ENCODE measurements at places on chromosomes 1 and 21. TPM values are rescaled to one million over a fixed set of nuclear protein-coding genes. Genes with fewer than 3 reads are reported as not detected.
A peak's percentile ranks its signal among the peaks of the same experiment; 100 is the strongest.

Gene NECTIN4
- polyA plus RNA-seq: 4.0 TPM

DNA sequence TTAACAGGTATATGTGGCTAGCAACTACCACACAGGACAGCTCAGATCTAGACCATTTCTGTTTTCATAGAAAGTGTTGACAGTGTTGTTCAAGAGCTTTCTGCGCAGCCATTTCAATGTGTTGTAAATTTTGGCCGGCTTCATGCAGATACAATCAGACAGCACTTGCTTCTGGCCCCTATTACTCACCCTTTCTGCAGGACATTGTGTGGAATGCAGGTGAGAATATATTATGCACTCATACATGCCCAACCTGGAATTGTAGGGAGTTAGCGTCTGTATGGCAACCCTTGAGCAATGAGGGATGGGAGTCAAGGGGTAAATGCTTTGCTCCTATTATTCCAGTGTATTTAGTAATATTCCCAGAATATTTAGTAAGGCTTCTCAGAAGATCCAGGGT is 180.9 kb upstream of the PLXNA2 start:
- DNase-seq: no peak

DNA sequence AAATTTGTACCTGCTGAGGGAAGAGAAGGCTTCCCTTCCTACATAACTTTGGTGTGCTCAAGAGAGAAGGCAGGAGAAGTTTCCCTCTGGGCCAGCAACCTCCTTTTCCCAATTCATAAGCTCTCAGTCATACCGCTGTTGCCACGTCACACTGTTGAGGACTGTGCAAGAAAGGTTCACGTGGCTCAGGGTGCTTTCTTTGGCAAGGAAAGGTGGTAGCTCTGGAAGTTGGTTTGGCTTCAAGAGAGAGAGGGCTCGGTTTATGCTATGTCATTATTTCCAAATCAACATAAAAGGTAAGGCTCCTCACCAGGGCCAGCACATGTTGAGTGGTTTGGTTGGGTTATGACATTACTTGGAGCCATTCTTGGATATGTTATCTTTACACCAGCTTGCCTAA is 77.3 kb downstream of the TNFSF18 start:
- DNase-seq: no peak

GRCh38 chr1:1306661-1307260 is 969 bp downstream of the ACAP3 start:
- no peak for DNase-seq

Gene HIVEP3
- 4.0 TPM for polyA plus RNA-seq

Gene SLC44A5
- 16.4 TPM for polyA plus RNA-seq

GRCh38 chr1:92536211-92536979 is 49.7 kb upstream of the GFI1 start:
- DNase-seq: no peak

Gene GNAT2
- polyA plus RNA-seq: not detected

DNA sequence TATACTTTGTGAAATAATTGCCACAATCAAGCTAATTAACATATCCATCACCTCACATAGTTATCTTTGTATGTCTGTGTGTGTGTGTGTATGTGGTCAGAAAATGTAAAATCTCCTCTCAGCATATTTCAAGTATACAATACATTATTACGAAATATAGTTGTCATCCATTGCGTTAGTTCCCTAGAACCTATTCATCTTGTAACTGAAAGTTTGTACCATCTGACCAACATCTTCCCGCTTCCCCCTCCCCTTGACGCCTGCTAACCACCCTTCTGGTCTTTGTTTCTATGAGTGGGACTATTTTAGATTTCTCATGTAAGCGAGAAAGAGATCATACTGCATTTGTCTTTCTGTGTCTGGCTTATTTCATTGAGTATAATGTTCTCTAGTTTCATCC is 455.3 kb downstream of the KCNT2 start:
- no peak for DNase-seq

Gene OR2L2
- 0.13 TPM for polyA plus RNA-seq

- no peak for DNase-seq
Measured at GRCh38 chr1:60866917-60867531, 215.3 kb upstream of the NFIA start.

DNA sequence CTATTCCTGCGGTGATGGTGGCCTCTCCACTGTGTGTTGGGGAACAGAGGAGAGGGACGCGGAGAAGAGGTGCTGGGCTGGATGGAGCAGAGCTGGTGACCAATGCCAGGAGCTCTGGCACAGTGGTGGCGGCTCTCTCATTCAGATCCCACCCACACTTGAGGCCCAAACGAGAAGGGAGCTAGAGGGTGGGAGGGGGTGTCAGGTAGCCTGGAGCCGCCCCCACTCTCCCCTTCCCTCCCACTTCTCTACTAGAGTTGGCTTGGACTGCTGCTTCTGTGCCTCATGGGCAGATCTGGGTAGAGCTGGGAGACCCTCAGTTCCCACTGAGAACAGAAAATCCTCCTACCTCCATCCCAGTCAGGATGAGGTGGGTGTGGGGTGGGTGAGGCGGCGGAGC is 3.5 kb downstream of the TTC39A start:
- no peak for DNase-seq

GRCh38 chr21:40636026-40636425 is 210.9 kb downstream of the DSCAM start:
- DNase-seq: no peak

DNA sequence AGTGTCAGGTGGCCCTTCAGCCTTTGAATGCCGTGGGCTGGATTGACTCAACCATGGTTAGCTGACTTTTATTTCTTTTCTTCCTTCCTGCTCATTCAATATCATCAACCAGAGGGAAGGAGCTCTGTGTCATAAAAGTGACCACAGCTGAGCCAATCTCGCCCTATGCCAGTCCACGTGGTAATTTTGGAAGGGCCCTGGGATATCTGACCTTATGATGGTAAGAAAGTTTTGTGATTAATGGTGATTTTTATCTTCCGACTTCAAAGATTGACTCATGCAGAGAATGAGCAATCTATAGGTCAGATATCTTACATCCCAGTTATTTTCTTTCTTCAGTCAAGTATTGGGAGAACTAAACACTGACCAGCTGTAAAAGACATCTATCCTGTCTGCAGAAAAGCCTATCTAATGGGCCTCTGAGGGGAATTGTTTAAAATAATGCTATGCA is 170.3 kb downstream of the ZC3H11B start:
- DNase-seq: no peak

DNA sequence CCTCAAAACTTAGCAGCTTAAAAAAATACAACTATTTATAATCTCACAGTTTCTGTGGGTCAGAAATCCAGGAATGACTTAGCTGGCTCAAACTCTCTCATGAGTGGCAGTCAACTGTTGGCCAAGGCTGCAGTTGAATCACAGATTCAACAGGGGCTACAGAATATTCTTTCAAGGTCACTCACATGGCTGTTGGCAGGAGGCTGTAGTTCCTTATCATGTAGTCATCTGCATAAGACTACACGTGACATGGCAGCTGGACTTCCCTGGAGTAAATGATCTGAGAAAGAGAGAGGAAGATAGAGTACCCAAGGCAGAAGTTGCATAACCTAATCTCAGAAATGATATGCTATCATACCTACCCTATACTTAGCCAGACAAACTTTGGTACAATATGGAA is 75.2 kb upstream of the TSPAN2 start:
- DNase-seq: no peak

Gene ATP1A2
- polyA plus RNA-seq: 5.8 TPM

DNA sequence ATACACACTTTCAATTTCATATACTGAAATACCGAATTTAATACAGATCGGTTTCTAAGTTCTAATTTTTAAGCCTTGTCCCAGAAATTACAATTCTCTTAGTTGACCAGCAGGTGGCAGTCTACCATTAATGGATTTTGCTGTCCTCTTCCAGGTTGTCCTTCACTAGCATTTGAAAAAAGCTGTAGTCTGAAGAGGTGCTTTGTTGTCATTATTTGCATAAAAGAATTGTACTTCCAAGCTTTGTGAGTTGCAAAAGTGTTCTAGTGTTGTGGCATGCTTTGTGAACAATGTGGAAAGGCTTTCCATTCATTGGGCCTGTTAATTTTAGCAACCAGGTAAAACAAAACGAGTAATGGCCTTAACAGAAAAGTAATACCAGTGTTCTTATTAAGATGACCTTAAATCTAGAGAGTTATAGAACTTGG is 193.6 kb downstream of the RPS6KC1 start:
- peak; percentile 43 for DNase-seq

GRCh38 chr1:211468595-211468994 is 23.4 kb downstream of the RD3 start:
- DNase-seq: no peak

- peak; percentile 40 for DNase-seq
Measured at GRCh38 chr1:9890224-9890731, 19.8 kb downstream of the CTNNBIP1 start.

DNA sequence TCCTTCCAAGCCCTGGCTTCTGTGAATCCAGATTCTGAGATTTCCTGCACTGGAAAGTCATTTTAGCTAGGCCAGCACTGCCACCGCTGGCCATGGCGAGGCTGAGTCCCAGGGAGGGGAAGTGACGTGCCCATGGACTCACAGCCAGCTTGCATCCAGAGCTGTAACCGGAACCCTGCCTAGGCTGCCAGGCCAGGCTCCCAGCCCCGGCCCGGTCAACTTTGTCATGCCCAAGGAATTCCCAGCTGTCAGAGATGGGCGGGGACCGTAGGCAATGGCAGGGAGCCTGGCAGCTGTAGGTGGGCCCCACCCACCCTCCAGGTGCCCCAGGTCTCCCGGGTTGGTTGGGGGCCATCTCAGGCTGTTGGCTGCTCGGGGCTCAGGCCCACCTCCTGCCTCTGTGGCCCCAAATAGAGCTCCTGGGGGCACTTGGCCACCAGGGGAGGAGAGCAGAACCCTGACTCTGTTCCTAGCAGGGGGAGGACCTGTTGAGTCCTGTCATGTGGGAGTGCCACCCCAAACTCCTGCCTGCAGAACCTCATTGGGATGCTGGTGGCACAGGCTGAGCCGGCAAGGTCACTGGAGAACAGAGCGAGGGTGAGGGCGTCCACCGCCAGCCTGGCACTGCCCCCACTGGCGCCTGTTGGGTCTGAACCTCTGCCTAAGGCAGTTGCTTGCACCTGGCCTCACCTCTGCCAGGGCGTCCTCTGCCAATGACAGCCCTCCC is 57.8 kb downstream of the FOXO6 start:
- peak; percentile 38 for DNase-seq

DNA sequence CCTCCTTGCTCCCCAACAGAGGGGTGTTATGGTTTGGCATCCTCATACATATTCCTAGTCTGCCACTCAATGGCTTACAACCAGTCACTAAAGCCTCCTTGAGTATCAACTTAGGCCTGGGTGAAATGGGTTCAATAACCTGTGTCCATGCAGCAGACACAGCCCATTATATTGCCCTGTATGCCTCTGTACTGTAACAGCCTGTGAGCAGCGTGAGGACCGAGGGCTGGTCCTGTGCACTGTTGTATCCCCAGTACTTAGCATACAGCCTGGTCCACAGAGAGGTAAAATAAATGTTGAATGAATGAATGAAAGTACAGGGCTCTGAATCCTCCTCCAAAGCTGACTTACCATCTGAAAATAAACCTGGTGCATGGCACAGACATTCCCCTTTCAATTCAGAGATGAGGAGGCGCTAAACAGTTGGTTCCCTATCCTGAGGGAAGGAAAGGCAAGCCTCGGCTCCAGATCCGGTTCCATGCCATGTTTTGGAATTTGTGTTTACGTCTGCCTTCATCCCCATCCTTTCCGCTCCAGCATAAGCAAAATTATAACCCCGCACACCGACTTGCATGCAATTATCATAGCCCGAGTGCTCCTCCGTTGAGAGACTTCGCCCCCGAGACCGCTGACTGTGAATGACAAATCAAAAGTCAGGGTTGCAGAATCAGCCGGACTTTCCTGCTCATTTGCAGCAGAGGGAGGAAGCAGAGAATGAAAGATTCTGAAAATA is 45.0 kb upstream of the DNAJC6 start:
- DNase-seq: peak; percentile 63

Gene NFYC
- 111 TPM for polyA plus RNA-seq

DNA sequence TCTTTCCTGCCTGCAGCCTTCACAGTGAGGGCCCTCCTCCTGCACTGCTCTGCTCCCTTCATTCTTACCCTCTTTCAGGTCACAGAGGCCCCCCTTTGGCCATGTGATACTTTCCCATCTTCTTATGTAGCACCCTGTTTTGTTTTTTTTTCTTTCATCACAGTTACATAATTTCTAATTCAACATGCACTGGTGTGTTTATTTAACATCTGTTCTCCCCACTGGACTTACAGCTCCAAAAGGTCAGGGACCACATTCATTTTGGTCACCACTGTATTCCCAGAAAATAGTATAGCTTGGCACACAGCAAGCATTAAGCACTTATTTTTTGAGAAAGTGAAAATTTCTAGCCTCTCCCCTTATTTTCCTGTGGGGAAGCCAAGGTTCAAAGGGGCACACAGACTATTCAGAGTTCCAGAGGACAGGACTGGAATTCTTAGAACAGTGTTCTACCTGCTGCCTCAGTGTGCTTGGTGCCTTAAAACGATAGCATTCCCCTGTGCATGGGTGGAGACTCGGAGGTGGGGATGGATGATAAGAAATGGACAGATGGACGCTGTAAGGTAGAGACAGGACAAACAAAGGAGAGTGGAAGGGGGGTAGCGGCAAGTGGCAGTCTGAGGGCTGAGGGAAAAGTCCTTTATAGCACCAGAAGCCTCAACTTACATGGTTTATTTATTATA is 5.3 kb downstream of the DENND2D start:
- no peak for DNase-seq

GRCh38 chr1:151596166-151596953 is 15.5 kb upstream of the SNX27 start:
- DNase-seq: no peak

Gene OR4F29
- not detected for polyA plus RNA-seq

DNA sequence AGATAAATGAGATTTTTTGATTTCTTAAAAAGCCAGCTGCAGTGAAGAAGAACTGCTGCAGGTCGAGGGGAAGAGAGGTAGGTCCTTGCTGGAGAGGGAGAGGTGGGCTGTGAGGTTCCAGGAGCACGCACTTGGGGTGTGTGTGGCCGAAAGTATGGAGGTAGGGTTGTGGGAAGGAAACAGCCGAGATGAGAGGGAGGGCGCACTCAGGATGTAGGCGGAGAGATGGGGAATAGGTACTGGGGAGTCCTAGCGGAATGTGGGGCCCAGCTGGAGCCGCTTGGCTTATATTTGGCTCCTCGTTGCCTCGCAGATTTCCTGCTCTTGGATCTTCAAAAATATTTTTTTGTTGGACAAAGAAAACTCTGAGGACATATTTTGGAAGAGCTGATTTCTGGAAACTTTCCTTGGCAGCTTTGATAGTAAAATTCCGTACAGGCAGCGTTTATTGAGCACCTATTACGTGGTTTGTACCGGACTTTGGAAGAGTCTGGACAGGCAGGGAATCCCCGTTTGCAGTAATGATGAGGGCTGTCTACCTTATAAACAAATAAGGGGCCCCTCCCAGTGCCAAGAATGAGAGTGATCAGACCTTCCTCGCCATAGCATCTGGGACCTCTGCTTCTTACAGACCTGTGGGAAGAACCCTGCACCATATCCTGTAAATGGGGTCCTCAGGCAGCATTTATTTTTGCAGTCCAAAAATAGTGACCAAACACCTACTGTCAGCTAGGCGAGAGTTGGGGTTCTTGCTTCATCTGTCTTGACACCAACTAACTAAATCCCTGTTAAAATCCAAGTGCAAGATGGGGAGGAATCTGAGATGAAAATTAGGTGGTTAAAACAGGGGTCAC is 1.5 kb downstream of the LRRC8D start:
- no peak for DNase-seq

GRCh38 chr21:41010101-41010435 is 157.9 kb upstream of the BACE2 start:
- no peak for DNase-seq

GRCh38 chr1:218957971-218958370 is 215.7 kb upstream of the LYPLAL1 start:
- DNase-seq: no peak

Gene ERICH3
- 0.78 TPM for polyA plus RNA-seq
